Cortex of kidney (tissue), 1 donor: ENCODE measurements at places on chromosomes 7 and 10.

DNA sequence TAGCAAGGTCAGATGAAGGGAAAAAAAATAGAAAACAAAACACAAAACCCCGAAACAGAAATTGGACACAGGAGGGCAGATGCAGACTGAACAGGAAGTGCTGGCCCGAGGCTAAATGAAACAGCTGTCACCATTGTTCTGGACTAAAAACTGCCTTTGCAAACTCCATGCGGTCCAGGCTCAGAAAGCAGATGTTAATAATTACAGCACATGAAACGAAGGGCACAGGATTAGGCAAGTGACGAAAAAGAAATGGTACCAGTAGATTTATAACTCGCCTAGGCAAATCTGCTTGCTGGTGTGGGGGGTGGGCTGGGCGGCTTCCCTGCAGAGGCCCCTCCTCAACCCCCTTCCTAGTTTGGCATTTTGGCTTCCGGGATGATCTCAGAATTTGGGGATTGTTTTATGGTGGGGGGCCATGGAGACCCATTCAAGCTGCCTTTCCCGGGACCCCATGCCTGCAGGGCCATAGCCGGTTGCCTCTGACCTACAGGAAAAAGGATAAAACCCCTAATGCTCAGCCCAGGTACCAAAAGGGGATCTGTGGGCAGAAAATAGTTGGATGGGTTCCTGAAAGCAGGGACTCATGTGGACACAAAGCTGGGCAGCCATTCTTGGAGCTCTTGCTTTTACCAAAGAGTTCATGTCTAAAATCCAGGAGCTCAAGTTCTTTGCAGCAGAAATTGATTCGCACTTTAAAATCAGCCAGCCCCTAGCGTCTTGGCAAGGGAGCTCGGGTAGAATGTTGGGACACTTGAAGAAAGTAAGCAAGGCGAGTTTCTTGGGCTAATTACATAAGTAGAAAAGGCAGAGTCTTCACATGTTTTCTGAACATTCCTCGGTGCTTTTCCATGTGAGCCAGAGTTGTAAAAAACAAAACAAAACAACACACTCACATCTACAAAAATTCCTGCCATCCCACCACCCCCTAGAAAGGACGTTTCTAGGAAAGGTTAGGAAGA, 39.0 kb upstream of the EMX2 start:
- DNase-seq = no peak

- no peak for DNase-seq
Measured at GRCh38 chr10:5457741-5458140, 41.6 kb downstream of the CALML5 start.

- DNase-seq = no peak
Measured at GRCh38 chr7:7681191-7681935, 37.0 kb downstream of the RPA3 start.

- DNase-seq = no peak
Measured at GRCh38 chr7:76357475-76358010, 1.2 kb downstream of the YWHAG start.

- no peak for DNase-seq
Measured at GRCh38 chr10:131002031-131002861, 309.3 kb downstream of the TCERG1L start.

DNA sequence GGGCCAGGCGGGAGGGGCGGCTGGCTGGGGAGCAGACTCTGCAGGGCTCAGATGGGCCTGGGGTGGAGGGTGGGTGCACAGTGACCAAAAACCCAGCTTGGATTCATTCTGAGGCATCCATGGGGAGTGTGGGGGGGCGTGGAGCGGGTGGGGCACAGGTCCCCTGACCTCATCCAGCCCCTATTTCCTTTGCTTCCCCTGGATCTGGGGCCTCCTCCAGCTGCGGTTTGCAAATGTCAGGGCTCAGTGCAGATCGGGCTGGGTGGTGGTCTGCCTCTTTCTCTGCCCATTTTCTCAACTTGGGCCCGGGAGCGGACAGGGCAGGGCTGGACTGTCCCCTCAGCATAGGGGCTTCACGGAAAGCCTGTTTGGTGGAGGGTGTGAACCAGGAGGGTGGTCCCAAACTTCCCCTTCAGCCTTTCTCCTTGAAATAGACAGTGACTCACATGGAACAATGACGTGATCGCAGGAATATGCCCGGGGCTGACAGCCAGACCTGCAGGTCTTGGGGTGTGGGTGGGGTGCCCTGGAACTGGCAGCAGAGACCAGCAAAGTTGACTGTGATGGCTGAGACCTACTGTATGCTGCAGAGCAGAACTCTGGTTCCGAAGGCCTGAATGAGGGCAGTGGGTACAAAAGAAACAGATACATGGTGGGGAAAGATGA, 72.9 kb upstream of the PODXL start:
- no peak for DNase-seq

- no peak for DNase-seq
Measured at GRCh38 chr10:100114976-100115770, 33.5 kb upstream of the CPN1 start.

GRCh38 chr7:155398944-155399343, 59.0 kb upstream of the EN2 start:
- DNase-seq = no peak

- no peak for DNase-seq
Measured at GRCh38 chr10:118570591-118570990, 24.9 kb downstream of the PRLHR start.

DNA sequence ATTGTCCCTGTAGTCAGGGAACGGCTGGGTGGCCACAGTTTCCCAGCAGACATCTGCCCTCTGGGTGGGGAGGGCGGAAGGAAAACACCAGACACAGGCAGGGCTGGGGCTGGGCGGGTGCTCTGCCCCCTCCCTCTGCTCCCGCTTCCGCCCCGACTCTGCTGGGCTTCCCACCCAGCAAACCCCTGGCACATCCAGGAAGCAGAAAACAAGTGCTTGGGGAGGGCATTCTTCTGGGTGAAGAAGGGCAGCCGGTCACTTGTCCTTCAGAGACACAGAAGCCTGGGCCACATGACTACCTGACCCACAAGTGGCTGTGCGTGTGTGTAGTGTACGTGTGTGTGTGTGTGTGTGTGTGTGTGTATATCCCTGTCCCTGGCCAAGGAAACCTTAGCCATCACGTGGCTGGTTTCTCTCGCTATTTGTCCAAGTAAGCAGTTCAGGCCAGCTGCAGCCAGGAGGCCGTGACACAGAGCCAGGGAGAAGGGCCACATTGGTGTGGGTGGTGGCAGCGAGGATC, 77.9 kb downstream of the ZMIZ1 start:
- no peak for DNase-seq
